ENCODE measurements at places on chromosomes 2 and 18. TPM values are rescaled to one million over a fixed set of nuclear protein-coding genes. Genes with fewer than 3 reads are reported as not detected.

Gene MBD2
- total RNA-seq = 140 TPM

Gene PIEZO2
- not detected for total RNA-seq

DNA sequence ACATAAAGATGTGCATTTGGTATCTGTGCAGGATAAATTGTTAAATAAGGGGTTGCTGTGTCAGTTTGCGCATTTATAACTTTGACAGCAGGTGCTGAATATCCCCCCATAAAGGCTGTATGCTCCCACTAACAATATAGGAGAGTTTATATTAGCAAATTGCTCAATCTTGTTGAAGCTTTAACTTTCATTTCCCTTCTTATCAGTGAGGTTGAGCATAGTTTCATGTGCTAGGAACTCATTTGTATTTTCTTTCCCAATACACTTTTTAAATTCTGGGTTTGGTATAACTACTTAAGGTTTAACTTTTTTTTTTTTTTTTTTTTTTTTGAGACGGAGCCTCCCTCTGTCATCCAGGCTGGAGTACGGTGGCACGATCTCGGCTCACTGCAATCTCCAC is 89.0 kb downstream of the FAM117B start:
- no peaks in the 10 kb centered on the region for H3K27me3 ChIP-seq
- H3K4me1 ChIP-seq = peaks cover 3% of the 10 kb centered on the region
- H3K36me3 ChIP-seq = peaks cover 14% of the 10 kb centered on the region
- no peak for DNase-seq

GRCh38 chr18:73793386-73793785 is 354.2 kb downstream of the FBXO15 start:
- H3K27ac ChIP-seq = no peak overlapping the region
- no peak for DNase-seq
- H3K4me1 ChIP-seq = no peaks in the 10 kb centered on the region
- H3K36me3 ChIP-seq = no peaks in the 10 kb centered on the region
- no peaks in the 10 kb centered on the region for H3K27me3 ChIP-seq
- no peak overlapping the region for H3K4me3 ChIP-seq

- H3K36me3 ChIP-seq = peaks cover 56% of the 10 kb centered on the region
- DNase-seq = no peak
- H3K4me1 ChIP-seq = no peaks in the 10 kb centered on the region
- H3K27me3 ChIP-seq = no peaks in the 10 kb centered on the region
These were observed 35.4 kb downstream of the PGAP1 start for GRCh38 chr2:196891136-196891535.

All from activated CD4-positive, alpha-beta memory T cell treated with anti-CD3 and anti-CD28 coated beads for 36 hours (primary cell).